ENCODE measurements at places on chromosomes 5 and 9.

DNA sequence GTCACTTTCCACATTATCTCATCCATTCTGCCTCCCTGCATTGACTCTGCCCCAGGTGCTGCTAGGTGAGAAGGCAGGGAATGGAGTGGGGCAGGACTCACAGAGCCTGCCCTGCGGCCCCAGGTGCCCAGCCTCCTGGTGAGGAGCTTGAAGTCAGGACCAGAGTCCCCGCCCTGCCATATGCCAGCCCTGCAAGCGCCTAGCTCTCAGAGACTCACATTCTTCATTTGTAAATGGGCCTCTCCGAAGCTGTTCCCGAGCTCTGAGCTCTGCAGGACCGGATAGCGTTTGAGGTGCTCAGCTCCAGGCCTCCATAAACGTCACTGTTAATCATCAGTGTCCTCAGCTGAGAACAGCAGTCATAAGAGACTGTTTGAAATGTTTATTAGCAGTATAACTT, 75.1 kb upstream of the STXBP1 start:
- DNase-seq: no peak

DNA sequence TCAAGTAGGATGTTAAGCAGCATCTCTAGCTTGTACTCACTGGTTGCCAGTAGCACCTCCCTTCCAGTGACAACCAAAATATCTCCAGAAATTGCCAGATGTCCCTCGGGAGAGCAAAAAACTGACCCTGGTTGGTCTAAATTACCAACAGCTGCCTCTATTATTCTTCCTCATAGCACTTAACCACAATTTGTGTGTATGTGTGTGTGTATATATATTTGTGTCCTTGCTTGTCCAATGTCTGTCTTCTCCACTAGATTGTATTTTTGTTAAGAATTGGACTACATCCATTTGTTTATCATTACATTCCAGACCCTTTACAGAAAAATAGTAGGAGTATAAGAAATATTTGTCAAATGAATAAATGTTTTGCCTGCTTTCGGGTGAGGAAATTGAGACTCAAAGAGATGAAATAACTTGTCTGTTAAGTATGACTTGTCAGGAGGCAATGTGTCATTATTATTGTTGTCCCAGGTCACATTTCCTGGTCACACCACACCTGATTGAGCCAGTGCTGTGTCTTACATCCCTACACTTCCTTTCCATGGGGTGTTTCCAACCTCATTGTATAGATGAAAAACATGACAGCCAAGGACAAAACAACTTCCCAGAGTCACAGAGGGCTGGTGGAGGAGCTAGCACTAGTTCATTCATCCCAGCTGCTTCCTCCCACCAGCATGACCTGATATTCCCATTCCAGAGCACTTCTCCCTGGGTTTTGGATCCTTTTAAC, 11.4 kb upstream of the GRPEL2 start:
- DNase-seq: no peak

GRCh38 chr9:20321423-20322082, 300.7 kb downstream of the MLLT3 start:
- DNase-seq: no peak

GRCh38 chr9:27653246-27653645, 80.0 kb upstream of the C9orf72 start:
- DNase-seq: no peak

GRCh38 chr5:164958688-164959087, 1453.3 kb downstream of the MAT2B start:
- peak; percentile 4 for DNase-seq

DNA sequence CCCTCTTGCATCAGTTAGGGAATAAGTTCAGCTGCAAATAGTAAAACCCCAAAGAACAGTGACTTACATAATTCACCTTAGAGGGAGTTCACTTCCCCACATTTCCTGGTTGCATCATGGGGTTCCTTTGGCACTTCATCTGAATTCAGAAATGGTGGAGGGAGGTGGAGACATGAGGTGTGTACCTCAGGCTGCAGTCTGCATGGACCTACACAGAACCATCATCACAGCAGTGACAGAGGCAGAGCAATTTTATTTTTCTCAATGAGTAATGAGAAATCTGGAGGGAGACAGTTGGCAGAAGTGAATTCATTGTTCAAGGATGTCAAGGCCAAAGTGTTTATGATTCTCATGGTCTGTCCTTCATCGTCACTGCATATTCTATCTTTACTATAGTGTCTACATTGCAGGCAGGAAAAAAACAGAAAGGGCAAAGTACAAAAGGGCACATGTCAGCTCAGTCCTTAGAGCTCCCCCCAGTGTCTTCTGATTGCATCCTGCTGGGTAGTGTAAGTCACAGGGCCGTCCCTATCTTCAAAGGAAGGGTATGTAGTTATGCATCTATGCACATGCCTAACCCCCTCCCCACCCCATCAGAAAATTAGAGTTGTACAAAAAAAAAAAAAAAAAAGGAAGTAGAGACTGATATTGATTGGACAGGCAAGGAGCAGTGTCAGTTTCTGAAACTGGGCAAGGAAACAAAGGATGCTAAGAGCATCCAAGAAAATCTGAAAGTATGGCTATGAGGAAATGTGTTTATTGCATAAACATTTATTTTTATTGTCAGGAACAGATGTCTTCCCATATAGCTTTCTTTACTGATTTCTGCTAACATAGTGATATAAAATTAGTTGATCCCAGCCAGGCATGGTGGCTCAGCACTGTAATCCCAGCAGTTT, 132.7 kb upstream of the APC start:
- peak; percentile 20 for DNase-seq

Measured in KBM-7 (cell line).